ENCODE measurements at places on chromosomes 2 and 18. TPM values are rescaled to one million over a fixed set of nuclear protein-coding genes. Genes with fewer than 3 reads are reported as not detected.
A peak's percentile ranks its signal among the peaks of the same experiment; 100 is the strongest.

- DNase-seq: no peak
These were observed 13.2 kb downstream of the ZNF804A start for GRCh38 chr2:184611361-184612085.

GRCh38 chr2:7986431-7986830 is 695.4 kb upstream of the ID2 start:
- DNase-seq: no peak

Gene IL36RN
- not detected for total RNA-seq

Gene IL1RL2
- not detected for total RNA-seq

Gene FBXO11
- 59.7 TPM for total RNA-seq

Gene C2orf80
- not detected for total RNA-seq

- no peak for DNase-seq
These were observed 5.7 kb downstream of the CALCRL start for GRCh38 chr2:187442378-187442777.

GRCh38 chr2:113980946-113981345 is 91.1 kb downstream of the ACTR3 start:
- DNase-seq: no peak

GRCh38 chr2:232860593-232861241 is 9.3 kb upstream of the SNORC start:
- DNase-seq: no peak

DNA sequence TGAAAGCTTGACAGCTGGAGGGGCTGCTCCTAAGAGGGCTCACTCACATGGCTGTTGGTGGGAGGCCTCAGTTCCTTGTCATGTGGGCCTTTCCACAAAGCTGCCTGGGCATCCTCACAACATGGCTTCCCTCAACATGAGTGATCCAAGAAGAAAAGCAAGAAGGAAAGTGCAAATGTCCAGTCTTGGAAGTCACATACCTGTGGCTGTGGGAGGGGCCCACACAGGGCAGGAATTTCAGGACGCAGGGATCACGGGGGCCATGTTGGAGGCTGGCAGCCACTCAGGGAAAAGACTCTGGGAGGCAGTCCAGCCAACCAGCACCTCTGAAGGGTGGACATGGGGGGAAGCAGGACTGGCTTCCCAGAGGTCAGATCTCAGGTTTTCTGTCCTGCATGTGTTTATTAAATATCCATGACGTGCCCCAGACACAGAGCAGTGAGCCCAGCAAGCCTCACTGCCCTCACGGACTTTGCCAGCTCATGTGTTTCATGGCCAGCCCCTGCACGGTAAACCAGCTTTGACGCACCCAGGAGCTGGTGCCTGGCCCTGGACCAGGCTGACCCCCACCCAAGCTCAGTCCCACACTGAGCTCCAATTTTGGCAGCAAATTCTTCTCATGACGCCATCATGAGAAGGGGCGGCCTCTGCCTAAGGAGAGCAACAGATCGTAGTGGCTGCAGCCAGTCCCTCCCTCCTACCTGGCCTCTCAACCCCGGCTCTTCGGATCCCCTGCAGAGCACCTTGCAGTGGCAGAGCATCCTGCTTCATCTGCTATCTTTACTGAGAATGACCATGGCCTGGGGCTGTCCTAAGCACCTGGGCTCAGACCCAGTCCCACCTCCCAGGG is 34.7 kb upstream of the GPR17 start:
- no peak for DNase-seq

DNA sequence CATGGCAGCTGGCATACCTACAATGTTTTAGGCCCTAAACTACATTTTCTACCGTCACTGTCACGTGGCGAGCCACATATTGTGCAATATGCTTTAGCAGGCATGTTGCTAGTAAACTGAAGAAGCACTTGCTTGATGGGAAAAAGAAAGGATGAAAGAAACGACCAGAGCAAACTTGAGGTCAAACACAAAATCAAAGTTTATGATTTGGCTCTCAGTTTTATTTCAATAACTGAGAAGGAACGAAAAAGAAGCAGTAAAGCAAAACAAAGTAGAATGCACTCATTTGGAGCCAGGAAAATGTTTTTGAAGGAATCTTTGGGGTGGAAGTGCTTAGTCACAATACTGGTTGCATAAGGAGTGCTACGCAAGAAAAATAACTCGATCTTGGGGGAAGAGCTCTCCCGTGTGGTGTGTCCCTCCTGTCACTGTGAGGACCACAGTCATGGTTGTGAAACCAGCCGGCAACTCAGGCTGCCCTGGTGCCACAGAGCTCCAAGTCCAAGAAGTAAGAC is 349.8 kb downstream of the RBM43 start:
- DNase-seq: no peak

DNA sequence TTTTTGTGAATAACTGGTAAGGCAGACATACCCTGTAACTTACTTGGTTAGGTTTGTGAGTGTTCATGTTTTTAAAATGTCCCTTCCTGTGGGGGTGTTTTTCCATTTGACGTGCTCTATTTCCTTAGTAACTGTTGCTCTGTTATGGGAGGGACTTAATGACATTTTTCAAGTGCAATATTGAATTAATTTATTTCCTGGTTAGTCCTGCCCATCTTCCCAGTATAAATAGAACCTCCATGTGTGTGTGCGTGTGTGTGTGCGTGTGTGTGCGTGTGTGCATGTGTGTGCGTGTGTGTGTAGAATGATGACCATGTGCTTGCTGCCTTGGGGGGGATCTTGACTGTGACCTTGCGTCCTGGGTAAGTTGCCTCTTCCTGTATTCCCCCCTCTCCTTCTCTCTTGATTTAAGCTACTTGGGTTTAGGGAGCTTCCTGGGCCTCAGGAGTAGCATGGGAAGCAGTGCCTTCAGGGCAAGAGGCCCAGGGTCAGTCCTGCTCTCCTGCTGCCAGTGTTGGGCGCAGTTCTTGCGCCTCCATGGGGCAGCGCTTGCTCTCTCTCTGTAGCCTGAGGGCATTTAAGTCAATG is 163.9 kb downstream of the LDLRAD4 start:
- DNase-seq: no peak

GRCh38 chr2:236661061-236661761 is 91.6 kb downstream of the ACKR3 start:
- no peak for DNase-seq

- DNase-seq: no peak
These were observed 89.8 kb downstream of the ZNF516 start for GRCh38 chr18:76405280-76405679.

Gene SCYGR6
- not detected for total RNA-seq

DNA sequence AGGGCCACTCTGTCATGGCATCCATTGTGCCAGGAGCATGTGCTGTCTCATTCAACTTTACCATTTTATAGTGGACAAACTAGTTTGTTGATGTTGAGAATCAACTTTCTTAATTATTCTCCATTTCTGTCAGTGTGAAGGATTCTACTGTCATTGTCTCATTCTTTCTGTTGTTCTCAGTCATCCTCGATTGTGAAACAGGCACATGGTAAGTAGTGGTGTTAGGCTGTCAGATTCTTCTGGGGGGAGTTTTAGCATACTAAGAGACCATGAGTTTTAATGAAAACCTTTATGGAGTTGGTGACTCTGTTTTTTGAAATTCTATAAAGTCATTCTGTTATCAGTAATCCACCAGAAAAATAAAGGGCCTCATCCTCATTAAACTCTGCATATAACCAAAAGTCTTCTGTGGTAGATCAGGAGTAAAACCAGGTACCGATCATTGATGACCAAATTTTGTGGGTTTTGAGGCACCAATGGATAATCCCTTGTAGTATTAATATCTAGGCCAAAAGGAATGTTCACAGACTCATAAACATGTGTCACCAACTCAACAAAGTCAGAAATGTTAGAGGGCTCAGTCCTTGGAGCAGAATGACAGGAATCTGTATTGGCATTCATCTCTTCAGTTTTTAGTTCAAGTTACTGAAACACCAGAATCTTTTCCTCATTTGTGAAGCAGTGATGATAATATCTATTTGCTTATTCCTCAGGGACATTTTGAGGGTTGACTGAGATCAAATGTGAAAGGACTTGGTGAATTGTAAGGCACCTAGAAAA is 73.2 kb downstream of the CERS6 start:
- no peak for DNase-seq

DNA sequence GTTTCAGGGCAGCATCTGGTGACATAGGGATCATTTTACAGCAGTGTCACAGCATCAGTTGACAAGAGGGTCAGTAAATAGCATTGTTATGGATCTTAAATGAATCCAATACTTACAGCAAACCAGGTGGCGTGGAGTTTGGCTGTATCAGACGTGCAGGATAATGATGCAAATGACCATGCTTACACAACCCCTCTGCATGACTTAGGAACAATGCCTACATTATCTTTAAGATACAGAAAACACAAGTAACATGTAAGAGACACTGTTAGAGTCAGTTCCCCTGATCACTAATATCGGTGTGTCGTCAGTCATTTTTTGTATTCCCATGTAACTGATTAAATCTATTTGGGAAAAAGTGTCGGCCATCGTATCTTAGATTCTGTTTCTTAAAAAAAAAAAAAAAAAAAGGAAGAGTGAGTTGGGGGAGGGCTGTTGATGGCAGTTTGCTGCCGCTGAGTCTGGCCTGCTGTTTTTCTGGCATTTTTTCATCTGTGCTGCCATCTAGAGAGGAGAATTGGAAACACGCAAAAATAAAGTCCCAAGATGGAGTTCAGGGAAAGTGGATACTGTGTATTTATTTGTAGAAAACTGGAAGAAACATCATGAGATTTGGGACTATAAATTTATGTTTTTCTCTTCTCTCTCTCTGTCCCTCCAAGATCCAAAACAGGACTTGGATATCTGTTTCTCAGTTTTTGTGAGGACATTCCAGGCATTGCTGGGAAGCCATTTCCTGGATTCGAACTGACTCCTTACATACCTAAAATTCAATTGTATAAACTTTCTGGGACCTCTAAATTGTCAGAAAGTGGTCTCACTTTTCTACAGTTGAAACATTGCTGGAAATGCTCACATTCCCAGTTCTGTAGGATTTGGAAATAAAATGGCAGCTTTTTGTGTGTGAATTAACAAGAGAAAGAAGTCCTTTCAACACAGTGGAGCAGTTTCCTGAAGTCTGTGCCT is 60.3 kb upstream of the AGPS start:
- DNase-seq: peak; percentile 41

GRCh38 chr2:62464221-62465007 is 41.6 kb downstream of the TMEM17 start:
- no peak for DNase-seq

GRCh38 chr2:151408788-151409600 is 708 bp upstream of the RIF1 start:
- no peak for DNase-seq

DNA sequence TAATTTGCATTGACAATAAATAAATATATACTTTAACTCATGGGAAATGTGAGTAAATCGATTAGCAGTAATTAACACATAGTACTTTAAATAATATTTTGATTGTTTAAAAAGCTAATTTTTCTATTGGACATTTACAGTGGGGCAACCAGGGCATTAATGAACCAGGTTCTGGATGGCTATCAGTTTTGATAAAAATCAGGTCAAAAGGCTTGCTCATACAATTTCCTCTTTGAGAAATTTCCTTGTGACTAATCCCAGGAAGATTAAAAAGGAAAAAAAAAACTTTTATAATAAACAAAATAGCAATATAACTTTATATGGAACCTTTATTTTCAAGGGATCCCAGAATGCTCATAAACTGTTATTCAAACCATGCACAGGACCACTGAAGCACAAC is 497.2 kb upstream of the ZEB2 start:
- no peak for DNase-seq
